ENCODE measurements at places on chromosomes 5 and 9.
A peak's percentile ranks its signal among the peaks of the same experiment; 100 is the strongest.

- no peak for DNase-seq
These were observed 166.6 kb upstream of the HCN1 start for GRCh38 chr5:45862763-45863162.

GRCh38 chr9:36499174-36499890 lies 73.4 kb upstream of the MELK start:
- no peak for DNase-seq

- DNase-seq = no peak
These were observed 88.5 kb downstream of the SNX24 start for GRCh38 chr5:122933956-122934355.

GRCh38 chr9:13063880-13064459 lies 215.5 kb downstream of the MPDZ start:
- no peak for DNase-seq

- no peak for DNase-seq
These were observed 247.5 kb upstream of the DAPK1 start for GRCh38 chr9:87250205-87250604.

DNA sequence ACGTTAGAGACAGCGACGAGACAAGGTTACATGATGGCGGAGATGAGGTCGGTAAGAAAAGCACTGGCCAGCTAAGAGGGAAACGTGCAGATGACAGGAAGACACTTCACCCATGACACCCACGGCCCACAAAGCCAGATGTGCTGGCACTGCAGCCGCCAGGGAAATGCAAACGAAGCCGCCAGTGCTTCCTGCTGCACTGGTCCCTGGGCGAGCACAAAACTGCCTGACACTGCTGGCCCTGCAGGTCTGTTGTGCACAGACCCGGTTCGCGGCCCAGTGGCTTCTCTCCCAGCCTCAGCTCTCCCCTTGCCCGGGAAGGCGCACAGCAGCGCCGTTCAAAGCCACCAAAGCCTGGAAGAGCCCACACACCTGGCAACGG lies 20.3 kb downstream of the QSOX2 start:
- DNase-seq = no peak

DNA sequence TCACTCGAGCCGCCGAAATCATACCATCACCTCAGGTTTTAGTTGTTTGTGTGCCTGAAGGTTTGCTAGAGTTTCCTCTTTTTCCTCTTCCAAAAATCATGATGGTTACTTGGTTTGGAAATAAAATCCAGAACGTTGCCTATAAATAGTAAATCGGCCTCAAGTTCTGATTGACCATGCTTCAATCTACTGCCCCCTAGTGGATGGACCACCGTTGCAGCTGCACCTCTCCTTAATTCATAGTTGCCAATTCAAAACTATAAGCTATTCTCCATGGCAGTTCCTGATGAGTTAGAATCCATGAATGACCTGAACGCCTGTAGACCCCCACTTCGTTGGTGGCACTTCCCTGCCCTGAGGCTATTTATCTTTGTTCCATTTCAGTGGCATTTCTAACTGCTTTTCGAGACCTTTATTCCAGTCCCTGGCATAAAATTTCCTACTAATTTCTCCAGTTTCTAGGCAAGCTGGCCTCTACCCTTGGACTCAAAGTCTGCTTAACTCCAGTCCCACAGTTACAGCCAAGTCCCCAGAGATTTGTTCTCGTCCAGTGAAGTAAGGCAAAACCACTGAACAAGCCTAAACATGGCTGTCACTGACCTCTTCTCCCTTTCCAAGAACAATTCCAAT lies 422.6 kb downstream of the EFNA5 start:
- DNase-seq = peak; percentile 65

DNA sequence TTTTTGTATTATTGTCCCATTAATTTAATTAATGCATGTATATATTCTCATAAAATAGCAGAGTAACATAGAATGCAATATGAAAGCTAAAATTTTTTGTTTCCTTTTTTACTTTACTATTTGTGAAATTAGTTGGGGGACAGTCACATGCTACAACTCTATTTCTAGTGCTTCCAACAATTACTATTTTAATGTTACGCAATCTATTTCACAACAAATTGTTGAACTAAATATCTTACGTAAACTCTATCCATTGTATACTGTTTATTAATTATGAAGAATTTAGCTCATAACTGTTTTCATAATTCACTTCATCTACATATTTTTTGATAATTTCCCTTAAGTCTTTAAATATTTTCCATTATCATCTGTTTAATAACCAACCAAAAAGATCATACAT lies 1685.4 kb upstream of the CDH6 start:
- DNase-seq = no peak

GRCh38 chr5:150616506-150616905 lies 24.0 kb upstream of the SYNPO start:
- no peak for DNase-seq

DNA sequence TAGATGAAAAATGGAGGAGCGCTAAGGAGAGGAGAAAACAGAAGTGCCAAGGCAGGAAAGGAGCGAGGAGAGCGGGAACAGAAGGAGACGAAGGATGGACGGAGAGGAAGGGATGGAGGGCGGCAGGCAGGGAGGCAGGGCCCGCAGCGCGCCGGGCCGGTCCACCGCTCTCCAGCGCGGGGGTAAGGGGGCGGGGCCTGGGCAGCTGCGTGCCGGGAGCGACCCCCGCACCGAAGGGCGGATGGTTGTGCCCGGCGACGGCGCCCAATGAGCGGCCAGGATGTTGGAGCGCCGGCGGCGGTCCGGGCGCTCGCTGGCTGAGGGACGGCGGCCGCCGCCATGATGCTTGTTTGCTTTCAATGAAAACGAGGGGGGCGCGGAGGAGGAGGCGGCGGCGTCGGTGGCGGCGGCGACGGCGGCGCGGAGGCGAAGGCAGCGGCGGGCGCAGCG lies at the start of gene CNOT6:
Gene CNOT6, plus strand, starts transcription at position 320 of the 450 bp plus-strand sequence. CDS start 34,898 bp downstream, outside the sequence.
- DNase-seq = peak; percentile 95

GRCh38 chr9:2823227-2823626 lies 20.7 kb downstream of the PUM3 start:
- no peak for DNase-seq

GRCh38 chr5:39274398-39275085 lies 55.2 kb upstream of the FYB1 start:
- peak; percentile 69 for DNase-seq

DNA sequence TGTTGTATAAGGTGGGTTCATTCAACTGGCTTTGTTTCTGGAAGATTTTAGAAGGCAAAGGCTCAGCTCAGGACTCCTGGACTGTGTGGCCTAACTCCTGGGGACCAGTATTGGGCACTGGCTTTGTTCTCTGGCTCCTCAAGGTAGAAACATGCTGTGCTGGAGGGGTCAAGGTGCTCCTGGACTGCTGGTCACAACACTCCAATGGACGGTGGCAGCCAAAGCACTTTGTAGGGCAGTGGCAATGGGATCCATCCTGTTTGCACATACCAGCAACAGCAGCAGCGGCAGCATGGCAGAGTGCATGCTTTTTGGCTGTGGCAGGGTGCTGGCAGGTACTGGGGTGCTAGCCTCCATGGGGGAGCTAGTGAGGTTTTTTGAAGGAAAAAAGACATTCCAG lies 65.3 kb downstream of the SLCO6A1 start:
- no peak for DNase-seq

GRCh38 chr9:134386951-134387831 lies 60.9 kb downstream of the RXRA start:
- no peak for DNase-seq

DNA sequence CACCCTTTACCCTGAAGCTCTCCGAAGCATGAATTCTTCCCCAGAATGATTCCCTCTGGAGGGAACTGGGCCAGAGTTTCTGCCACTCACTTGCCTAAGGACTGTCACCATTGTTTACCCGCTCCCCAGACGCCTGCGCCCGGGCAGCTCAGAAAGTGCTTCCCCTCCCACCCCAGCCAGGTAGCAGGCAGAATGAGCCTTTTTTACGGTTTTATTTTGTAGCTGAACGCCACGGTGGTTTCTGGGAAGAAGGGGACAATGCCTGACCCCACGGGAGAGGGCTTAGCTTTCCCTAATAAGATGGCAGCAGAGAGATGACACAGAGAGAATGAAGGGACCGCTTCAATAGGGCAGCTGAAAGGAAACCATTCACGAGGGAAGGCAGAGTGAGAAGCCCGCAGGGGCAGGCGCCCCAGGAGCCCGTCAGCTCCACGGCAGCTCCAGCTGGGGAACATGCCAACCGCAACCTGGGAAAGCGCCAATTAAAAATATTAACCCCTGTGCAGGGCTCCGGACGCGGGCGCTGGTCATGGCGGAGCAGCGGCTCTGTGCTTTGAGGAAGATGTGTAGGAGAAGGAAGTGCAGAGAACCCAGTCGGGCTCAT lies 20.4 kb upstream of the NTNG2 start:
- peak; percentile 28 for DNase-seq

- DNase-seq = no peak
These were observed 71.2 kb downstream of the MARCHF3 start for GRCh38 chr5:126959188-126959587.

DNA sequence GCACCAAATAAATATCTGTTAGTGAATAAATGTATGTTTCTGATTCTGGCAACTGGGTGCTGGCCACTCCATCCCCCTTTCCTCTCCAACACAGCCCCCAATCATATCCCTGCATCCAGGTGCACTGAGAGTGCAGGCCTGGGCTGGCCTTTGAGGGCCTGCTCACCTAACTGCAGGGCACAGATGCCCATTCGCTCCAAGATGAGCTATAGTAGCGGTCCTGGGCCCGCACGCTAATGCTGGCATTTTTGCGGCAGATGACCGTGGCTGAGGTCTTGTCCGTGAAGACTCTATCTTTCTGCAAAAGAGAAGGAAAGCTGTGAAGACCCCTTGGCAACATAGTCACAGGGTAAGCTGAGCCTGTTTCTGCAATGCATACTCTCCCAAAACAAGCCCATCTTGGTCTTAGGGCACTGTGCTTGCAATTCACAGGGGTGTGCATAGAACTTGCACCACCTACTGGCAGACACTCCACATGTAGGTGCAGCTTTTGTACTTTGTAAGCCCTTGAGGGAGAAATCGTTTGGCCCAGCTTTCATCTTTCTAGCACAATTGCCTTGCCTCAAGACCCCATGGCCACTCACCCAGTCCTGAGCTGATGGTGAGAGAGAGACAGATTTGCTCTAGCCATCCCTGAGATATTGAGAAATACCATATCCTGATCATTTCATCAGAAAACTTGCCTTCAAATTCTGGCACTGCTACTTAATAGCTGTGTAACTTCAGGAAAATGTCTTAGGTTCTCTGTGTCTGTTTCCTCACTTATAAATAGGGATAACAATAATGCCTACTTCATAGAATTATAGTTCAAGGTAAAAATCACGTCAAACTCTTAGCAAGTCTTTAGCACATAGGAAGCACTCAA lies 13.5 kb downstream of the IL12B start:
- DNase-seq = peak; percentile 75

- DNase-seq = no peak
These were observed 13.0 kb upstream of the C9orf72 start for GRCh38 chr9:27586304-27586703.

GRCh38 chr9:129414993-129415941 lies 205.6 kb downstream of the C9orf50 start:
- DNase-seq = no peak

DNA sequence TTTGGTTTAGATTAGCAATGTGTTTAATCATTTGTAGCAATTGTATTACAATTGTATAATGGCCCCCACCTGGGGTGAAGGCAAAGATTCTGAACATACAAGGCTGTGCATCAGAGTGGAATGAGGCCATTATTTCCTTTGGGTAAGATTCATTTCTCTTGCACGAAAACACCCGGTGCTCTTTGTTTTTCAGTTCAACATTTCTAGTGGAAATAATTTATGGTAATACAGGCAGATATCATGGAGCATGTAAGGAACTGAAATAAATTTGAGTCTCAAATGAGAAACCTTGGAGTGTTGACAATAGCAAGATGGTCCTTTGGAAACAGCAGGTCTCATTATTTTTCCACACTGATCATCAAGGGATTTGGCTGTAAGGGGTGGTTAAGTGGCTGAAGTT lies 475.9 kb downstream of the GABRG2 start:
- DNase-seq = no peak

DNA sequence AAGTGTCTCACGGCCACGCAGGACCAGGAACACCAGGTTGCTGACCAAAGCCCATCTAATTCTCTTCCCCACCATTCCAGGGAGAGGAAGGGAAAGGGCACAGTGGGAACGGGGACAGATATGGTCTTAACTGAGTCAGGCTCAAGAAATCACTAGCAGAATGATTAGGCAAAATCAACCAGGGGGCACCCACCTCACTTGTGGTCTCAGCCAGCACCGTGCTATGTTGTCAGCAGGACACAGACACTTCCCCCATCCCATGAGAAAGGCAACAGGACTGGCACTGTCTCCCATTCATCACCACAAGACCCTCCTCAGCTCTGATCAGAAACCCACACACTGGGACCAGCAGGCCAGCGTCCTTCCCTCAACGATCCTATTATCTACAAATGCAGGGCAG lies 2.9 kb downstream of the BICD2 start:
- peak; percentile 83 for DNase-seq

DNA sequence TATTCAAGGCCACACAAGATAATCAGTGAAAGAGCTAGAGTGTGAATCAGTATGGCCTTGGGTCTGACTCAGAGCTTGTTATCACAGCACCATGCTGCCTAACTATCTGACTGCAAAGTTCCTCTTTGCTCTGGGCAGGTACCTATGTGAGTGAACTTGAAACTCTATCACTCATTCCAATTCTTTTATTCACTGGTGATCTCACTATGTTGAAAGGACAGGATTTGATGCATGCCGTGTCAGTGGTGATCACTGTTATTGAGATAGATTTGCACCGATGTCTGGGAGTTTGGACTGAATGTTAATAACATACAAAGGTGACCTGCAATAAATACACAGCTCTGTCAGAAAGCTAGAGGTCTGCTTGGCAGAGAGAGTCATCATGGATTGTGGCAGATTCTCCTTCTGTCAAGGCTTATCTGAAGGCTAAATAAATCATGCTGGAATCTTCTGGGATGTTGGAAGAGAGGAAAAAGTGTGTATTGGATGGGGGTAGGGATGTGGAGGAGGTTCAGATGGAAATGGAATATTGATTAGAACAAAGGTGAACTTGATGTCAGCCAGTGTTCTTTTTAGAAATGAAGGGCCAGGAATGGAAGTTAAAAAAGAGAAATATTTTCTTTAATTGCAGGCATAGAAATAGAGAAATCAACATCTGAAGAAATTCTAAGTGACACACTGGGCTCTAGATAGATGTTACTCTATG lies 91.8 kb upstream of the TNC start:
- DNase-seq = no peak

- DNase-seq = no peak
These were observed 32.2 kb upstream of the MCTP1 start for GRCh38 chr5:95317085-95317484.

- DNase-seq = peak; percentile 58
These were observed 15.6 kb downstream of the NDUFAF2 start for GRCh38 chr5:60960591-60960990.

DNA sequence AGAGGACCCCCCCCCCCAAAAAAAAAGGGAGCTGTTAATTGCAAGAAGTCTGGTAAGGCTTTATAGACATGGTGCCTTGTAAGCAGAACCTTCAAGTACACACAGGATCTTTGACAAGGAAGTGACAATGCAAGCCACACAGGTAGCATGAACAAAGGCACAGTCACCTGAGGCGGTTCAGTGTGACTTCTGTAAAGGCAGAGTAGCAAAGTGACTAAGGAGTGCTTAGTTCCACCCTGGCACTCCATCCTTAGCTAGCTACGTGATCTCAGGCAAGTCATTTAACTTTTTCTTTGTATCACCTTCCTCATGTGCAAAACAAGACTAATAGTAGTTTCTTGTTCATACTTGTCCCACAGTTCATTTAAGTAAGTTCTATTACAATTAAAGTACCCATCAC lies 282.0 kb downstream of the PRELID2 start:
- DNase-seq = no peak

Data from hematopoietic multipotent progenitor cell treated with erythropoietin and hydrocortisone succinate and interleukin-3 and kit ligand, for 4 days (in vitro differentiated cells).